ENCODE measurements at places on chromosomes 3 and 15. TPM values are rescaled to one million over a fixed set of nuclear protein-coding genes. Genes with fewer than 3 reads are reported as not detected.

CD86 gene
- total RNA-seq, result not detected

ZNF501 gene
- not detected for total RNA-seq

IL12A gene
- 1.5 TPM for total RNA-seq

CDCP1 gene
- total RNA-seq, result 10.0 TPM

PSMD2 gene
- 288 TPM for total RNA-seq

CAND2 gene
- total RNA-seq, result 0.37 TPM

SI gene
- total RNA-seq, result not detected

MCTP2 gene
- total RNA-seq, result not detected

DMXL2 gene
- total RNA-seq, result 17.6 TPM

PIK3R4 gene
- total RNA-seq, result 15.0 TPM

GREM1 gene
- total RNA-seq, result 4.9 TPM

ESYT3 gene
- 0.52 TPM for total RNA-seq

CCK gene
- 2.1 TPM for total RNA-seq

ZNF660 gene
- not detected for total RNA-seq

PLA2G4E gene
- total RNA-seq, result 0.03 TPM

CFAP92 gene
- not detected for total RNA-seq

CELSR3 gene
- total RNA-seq, result 3.9 TPM

KY gene
- total RNA-seq, result 0.20 TPM

ISLR gene
- total RNA-seq, result 0.50 TPM

ACKR4 gene
- not detected for total RNA-seq

PTPRG gene
- total RNA-seq, result 3.1 TPM

CRYGS gene
- total RNA-seq, result 0.85 TPM

GOLGA6L4 gene
- total RNA-seq, result 1.2 TPM

KNG1 gene
- total RNA-seq, result not detected

SOX14 gene
- total RNA-seq, result not detected

Data from A549 treated with Hydrocortisone at 1 μM for 4 hours (cell line).